Liver (tissue), 10 donors: ENCODE measurements at places on chromosomes 5 and 9.

- DNase-seq: no peak
Observed at GRCh38 chr5:145825751-145826180, 9.4 kb downstream of the PRELID2 start.

- DNase-seq: no peak
Observed at GRCh38 chr5:160626322-160626721, 204.7 kb downstream of the PTTG1 start.

DNA sequence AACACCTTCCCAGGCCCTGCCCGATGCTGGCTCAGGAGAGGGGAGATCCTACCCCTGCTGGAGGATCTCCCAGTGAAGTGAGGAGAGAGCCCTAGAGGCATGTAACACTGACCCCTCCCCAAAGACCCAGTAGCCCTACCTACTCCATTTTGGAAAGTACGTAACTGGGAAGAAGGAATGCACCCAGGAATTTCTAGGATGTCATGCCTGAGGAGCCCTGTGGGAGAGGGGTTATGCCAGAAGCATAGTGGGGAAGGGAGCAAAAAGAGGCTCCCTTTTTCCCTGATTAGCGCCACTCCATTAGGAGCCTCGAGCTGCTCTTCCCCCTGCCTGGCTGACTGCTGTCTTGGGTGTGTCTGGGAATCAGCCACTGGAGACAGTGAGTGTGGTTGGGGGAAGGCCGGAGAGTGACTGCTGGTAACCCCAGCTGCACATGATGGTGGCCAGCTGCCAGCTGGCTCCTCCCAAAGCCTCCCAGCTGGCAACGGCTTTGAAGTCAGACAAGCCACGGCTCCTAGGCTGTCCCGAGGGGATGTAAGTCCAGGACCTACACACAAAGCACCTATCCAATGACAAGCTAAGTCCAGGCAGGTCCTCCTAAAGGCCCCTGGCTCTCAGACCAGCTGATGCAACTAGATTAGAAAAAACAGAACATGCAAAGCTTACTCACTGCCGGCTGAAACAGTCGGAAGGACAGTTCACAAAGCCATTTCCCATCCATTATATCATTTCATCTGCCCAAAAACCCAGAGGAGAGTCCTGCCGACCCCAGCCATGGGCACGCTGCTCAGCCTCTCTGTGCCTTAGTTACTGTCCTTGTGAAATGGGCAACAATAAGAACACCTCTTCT, 136.5 kb upstream of the ABCA1 start:
- peak; percentile 71 for DNase-seq

- DNase-seq: no peak
Observed at GRCh38 chr9:128505414-128505765, 871 bp downstream of the GLE1 start.

DNA sequence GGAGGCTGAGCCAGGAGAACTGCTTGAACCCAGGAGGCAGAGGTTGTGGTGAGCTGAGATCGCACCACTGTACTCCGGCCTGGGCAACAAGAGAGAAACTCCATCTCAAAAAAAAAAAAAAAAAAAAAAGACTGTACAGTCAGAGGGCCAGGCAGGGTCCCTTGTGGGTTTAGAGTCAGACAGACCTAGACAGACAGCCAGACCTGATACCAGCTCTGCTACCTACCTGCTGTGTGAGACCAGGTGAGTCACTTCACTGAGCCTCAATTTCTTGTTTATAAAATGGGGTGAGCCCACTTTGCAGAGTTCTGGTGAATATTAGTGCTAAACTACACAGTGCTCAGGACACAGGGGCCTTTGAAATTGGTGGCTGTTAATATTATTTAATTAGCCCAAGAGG, 19.7 kb downstream of the TRIM14 start:
- no peak for DNase-seq

GRCh38 chr9:89497978-89498851, at the start of gene SEMA4D:
SEMA4D (minus strand) TSS chr9:89498113; CDS start chr9:89405456, 92,657 bp downstream.
- peak; percentile 69 for DNase-seq

DNA sequence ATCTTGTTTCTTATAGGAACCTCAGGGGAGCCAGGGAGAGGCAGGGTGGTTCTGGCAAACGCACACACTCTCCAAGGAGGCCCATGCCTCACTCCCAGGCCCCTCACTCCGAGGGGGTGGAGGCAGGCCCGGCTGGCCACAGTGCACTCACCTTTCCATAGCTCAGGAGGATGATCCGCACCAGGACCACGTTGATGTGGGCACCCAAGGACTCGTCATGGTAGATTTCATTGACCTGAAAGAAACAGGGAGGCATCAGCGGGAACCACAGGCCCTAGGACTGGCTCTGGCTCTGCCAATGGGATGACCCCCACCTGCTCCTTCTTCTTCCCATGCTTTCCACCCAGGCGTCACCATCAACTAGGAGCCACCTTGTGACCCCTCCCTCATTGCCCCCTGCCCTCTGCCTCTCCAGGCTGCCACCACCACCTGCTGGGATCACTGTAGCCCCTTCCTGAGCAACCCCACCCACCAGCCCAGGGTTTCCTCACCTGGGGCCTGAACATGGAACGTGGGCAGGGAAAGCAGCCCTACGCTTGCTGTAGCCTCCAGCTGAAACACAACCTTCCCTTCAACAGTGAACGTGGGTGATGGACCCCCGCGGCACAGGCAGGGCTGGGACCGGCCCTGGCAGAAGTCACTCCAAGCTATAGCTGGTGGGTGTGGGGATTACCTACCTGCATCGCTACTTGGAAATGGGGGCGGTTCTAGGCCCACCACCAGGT, 120.9 kb downstream of the ZNF354C start:
- DNase-seq: no peak

- peak; percentile 84 for DNase-seq
Observed at GRCh38 chr9:133103183-133103986, 17.7 kb downstream of the RALGDS start.

DNA sequence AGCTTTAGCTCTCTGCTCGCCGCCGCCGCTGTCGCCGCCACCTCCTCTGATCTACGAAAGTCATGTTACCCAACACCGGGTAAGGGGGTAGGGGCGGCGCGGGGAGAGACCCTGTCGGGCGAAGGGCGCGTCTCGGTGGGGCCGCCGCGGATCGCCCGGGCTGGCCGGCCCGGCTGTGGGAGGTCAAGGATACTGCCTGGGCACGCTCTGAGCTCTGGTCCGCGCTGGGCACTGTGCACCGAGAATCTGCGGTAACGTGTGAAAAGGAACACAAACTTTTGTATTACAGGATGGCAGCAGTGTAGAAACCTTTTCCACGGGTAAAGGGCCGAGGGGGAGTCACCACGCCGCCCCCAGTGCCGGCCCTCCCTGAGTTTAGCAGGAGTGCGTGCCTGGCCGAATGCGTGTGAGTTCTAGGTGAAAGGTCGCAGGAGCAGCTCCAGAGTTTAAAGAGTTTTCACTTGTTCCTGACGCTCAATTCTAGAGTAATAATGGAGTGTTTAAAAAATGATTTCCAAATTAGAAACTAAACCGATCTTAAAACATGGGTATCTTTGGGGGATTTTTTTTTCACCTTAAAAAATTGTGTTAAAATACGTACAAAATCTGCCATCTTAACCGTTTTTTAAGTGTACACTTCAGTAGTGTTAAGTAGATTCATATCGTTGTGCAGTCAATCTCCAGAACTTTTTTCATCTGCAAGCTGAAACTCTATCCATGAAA, at the start of gene HSDL2:
TSS of gene HSDL2 (plus strand) at position 7 of the 723 bp plus-strand sequence. CDS start at position 63, 56 bp downstream.
- DNase-seq: no peak

DNA sequence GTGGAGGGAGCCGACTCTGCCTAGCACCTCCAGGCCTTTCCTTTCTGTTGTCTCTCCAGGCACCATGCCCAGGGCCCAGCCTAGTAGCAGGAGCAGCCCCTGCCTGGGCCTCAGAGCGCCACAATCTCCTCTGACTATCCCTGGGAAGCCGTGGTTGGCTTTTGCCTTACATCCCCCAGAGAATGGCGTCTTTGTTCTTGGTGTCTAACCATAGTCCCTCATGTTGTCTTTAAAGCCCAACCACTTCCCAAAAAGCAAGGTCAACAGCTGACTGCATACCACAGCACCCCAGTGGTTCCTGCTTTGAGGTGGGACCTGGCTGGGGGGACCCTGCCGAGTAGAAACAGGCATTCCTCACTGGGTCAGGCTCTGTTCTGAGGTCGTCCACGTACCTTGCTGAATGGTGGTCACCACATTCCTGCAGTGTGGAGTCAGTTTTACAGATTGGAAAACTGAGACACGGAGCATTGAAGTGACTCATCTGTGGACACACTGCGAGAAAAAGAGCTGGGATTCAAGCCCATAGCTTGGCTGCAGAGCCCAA, 13.7 kb upstream of the CERCAM start:
- DNase-seq: no peak

- DNase-seq: no peak
Observed at GRCh38 chr5:23014825-23015224, 161.7 kb upstream of the CDH12 start.

DNA sequence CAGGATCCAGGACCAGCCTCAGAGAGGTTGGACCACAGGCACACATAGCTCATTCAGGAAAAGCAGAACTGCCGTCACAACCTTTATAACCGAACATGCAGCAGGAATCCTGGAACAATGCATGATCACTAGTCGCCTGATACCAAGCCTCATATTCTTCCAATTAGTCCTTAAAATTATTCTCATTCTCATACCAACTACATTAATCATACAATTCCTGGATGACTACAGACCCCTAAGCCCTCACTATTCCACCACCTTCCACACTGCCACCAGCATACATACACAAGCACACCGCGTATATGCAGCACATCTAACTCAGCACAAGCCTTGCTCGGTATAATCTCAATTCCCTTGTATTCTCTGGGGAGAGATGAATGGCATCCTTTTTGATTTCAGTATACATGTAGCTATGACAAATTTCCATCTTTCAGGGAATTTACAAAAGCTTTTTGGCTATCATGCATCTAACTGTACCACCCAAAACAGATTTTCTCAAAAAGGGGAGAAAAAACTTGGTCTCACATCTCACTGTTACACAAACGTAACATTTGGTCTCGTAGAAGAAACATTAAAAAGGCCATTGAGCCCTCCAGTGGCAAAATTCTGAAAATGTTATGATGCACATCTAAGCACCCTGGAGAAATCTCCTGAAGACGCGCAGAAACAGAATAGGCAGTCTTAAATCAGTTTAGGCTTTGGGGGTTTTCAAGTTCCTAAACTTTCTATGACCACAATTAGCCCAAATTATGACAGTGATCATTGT, 46.2 kb downstream of the MCTP1 start:
- no peak for DNase-seq

- DNase-seq: no peak
Observed at GRCh38 chr9:129145316-129145715, 32.7 kb downstream of the IER5L start.

DNA sequence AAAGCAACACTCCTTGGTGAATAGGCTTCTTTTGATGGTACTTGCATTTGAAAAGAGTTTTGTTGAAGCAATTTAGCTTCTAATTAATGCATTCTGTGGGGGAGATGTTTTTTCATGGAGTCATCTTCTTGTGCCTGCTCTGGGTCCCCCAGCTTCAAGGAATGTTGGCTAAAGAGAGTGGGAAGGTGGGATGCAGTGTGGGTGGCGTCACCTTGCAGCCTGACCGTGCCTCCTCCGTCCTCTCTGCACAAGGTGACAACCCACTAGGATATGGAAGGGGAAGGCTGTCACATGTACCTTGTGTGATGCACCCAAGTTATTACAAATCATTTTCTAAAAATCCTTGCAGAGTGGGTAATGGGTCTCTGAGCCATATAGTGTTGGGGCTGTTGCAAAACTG, 70.7 kb downstream of the DAPK1 start:
- DNase-seq: no peak
